ENCODE measurements at places on chromosomes 5 and 9.

DNA sequence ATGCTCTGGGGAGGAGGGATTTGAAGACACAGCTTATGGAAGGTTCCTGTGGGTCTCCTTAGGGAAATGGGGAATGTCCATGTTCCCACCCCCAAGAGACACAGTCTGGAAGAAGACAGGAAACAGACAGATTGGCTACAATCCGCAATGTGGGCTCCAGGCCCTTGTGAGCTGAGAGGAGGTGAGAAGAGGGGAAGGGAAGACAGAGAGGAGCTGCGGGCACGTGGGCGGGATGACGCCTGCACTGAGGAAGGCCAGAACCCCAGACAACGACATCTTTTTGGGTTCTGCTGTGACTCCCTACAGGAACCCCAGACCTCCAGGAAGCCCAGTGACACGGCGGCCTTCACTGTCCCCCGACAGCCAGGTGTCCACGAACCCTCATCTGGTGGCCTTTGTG, 29.9 kb upstream of the NKD2 start:
- no peak for DNase-seq

GRCh38 chr5:112560371-112560770, 141.3 kb upstream of the EPB41L4A start:
- no peak for DNase-seq

DNA sequence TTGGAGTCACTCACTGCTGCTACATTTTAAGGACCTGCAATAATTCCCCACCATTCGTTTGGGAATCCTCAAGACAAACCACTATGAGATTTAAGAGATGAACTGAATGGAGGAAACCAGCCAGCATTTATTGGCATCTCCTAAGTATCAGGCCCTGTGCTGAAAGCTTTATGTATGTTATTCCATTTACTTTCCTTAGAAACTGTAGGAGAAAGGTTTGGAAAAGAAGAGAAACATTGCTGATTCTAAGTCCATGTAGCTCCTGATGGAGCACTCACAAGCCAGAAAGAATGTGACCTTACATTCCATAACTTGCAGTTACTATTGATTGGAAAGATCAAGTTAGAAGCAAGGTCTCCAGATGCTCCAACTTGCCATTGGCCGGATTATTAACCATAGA, 267.4 kb downstream of the GAS1 start:
- no peak for DNase-seq

DNA sequence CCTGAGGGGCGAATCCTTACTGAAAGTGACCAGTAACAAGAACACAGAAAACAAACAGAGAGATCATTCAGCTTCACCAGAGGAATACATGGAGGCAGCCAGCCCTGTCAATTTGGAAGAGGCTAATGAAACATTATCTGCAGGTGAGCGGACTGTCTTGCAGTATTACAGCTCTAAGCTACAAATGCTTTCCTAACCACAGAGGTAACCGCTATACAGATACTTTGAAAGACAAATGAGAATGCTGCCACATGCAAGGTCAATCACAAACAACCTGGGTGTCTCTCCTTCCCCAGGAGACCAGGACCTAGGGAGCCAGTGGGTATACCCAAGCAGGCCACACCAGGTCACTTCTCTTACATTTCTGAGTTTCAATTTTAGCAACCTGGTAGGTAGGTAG, 30.2 kb downstream of the EFNA5 start:
- no peak for DNase-seq

DNA sequence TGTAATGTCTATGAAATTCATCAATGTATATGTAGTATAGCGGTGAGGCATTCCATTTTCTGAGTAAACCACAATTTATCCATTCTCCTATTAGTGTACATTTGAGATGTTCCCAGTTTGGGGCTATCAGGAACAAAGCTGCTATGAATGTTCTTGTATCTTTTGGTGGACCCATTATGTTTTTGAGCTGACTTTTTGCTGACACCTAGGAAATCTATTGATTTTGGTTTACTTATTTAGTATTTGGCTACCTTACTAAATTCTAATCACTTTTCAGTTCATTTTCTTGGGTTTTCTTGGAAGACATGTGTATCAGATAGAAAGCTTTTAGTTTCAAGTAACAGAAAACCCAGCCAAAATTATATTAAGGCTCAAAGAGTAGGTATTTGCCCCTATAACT, 13.7 kb downstream of the NSG2 start:
- no peak for DNase-seq

DNA sequence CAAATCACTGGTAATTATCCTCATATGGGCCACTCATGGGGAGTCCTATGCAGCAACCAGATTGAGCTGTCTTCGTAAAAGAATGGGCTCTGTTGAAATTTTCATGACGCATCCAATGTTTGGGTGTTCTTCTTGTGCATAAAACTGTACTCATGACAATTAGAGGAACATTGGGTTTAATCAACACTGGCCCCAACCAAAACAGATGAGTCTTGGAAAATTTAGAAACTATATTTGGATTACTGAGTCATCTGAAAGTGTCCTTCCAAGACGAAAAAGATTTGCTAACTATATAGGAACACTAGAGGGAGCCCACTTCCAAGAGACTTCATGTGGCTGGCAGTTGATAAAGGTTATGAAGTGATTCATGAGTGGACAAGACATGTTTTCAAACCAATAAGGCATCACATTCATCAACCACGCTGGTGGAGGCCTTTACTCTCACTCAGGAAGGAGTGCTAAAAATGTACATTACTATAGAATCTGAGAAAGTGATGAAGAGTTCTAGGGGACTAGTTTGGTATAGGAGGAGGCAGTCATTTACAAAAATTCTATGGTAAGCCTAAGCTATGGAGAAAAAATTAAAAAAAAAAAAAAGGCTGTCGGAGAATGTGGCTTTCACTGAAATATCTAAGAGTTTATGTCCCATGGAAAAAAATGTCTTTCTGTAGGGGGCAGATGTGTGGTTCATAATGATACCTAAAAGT, 313.5 kb downstream of the PRDM9 start:
- DNase-seq, result no peak

- DNase-seq, result no peak
These were observed 29.9 kb downstream of the AP3B1 start for GRCh38 chr5:78264600-78264999.

DNA sequence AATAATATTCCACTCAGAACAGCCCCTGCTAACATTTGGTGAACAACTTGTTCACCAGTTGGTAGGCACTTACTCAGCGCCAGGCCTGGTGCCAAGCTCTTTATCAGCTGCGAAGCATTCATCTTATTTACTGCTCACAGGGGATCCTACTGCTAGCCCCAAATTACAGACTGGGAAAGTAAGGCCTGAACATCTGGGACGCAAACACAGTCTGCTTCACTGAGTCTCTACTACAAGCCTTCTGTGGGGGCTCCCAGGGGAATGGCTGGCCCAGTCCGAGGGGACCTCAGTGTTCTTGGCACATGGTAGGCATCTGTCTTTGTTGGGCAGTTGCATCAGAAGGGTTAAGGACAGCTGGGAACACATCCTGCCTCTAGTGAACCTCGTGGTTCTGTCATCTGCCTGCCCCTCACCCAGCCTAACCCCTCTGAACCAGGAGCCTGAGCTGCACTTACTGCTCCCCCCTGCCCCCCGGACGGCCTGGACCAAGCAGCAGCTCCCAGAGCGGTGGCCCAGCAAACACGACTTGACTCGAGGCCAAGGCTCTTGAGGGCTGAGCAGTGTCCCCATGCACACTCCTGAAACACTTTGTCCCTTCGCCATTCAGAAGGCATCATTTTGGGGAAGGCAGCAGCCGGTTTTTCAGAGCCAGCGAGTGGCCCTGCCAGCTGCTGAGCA, at the start of gene PHYHD1:
PHYHD1 (plus strand) TSS at position 602 of the 678 bp plus-strand sequence. CDS start 1,342 bp downstream, outside the sequence.
- no peak for DNase-seq

- no peak for DNase-seq
These were observed 59.2 kb downstream of the AP3B1 start for GRCh38 chr5:78235289-78235688.

- DNase-seq, result no peak
These were observed 4.2 kb downstream of the ADAM19 start for GRCh38 chr5:157571357-157571827.

- DNase-seq, result no peak
These were observed 234.7 kb downstream of the SYK start for GRCh38 chr9:91036356-91036755.

DNA sequence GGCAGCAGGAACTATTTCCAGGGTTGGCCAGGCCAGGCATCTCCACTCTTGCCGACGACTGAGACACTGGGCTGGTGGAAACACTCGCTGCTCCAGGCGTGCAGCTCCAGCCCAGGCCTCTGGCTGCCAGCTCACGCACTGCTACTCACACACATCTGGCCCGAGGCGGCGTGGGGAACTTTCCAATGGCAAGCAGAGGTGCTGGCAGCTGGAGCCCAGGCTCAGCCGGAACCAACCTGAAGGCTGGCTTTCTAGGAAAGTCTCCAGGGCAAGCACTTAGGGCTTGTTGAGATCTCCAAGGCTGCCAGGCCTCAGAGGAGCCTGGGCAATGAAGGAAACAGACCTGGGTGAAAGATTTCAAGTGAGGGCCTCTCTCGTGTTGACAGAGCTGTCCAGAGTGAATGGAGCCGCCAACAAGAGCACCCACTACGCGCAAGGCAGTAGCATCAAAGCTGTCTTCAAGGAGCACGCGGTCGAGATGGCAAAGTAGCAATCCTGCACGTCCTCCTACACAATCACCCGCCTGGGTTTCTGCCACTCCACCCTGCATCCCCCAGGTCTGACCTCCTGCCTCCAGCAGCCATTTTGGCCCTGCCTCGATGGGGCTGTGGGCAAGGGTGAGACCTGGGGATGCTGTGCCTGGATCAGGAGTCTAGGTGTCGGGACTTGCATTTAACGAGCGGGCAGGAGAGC, 14.4 kb downstream of the SH3PXD2B start:
- DNase-seq, result no peak

DNA sequence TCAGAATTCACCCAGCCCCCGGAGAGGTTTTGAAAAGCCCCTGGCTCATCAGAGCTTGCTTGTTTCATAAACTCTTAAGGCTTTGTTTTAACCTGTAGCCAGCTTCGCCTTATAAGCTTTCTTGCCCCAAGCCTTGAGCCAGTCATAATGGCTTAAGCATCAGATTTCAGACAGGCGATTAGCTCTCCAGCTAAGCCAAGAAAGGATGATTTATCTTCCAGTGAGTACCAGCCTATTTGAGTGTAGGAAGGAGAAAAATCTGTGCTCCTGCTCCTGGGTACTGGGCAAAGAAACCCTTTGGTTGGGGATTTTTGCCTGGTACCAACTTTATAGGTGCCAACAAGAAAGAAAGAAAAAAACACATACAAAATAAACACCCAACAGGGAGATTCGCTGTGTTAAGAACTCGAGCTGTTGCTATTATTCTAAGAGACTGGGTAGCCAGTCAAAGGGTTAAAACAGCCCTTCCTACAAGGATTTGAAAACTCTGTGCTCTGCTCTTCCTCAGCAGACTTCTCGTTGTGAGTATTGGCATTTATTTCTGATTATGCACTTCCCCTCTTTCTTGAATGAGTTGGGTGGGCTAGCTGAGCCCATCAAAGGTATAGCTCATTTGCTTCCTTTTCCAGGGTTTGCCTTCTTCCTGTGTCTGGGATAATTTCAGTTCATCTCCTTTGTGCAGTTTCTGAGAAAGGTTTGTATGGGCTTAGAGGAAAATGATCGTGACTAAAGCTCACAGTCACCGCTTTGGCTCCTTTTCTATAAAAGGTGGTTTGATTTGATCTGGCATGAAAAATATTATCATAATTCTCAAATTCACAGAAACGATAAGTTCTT, 157.2 kb upstream of the DMRT1 start:
- DNase-seq, result no peak

- DNase-seq, result no peak
These were observed 584.6 kb upstream of the CDH18 start for GRCh38 chr5:20572614-20573013.

DNA sequence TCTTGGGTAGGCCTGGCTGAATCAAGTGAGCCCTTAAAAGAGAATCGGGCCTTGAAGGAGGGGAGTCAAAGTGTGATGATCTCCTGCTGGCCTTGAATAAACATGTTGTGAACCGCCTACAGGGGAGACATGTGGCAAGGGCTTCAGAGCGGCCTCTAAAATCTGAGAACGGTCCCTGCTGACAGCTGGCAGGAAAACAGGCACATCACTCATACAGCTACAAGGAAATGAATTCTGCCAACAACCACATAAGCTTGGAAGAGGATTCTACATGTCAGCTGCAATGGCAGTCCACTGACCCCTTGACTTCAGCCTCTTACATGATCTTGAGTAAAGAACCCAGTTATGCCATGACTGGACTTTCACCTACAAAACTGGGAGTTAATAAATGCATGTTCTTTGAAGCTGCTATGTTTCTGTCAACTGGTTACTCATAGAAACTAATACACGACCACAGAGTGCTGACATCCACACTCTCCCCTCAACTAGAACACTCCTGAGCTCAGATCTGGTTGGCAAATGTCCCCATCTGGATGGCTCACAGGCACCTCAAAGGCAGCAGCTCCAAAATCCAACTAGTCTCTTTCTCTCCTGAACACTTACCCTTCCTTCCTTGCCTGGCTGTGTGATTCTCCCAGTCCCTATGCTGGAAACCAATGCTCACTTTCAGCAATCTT, 333.1 kb downstream of the ASTN2 start:
- no peak for DNase-seq

DNA sequence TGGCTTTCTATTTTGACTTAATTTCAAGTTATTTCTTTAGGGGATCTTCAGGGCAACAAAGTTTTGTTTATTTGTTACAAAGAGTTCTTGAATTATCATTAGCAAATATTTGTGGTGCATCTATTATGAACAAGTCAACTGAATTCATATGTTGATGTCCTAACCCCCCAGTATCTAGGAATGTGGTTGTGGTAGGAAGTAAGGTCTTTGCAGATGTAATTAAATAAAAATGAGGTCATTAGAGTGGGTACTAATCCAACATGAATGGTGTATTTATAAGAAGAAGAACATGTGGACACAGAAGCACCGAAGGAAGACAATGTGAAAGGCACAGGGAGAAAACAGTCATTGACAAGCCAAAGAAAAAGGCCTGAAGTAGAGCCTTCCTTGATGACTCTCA, 474.0 kb upstream of the DAB2 start:
- DNase-seq, result no peak

DNA sequence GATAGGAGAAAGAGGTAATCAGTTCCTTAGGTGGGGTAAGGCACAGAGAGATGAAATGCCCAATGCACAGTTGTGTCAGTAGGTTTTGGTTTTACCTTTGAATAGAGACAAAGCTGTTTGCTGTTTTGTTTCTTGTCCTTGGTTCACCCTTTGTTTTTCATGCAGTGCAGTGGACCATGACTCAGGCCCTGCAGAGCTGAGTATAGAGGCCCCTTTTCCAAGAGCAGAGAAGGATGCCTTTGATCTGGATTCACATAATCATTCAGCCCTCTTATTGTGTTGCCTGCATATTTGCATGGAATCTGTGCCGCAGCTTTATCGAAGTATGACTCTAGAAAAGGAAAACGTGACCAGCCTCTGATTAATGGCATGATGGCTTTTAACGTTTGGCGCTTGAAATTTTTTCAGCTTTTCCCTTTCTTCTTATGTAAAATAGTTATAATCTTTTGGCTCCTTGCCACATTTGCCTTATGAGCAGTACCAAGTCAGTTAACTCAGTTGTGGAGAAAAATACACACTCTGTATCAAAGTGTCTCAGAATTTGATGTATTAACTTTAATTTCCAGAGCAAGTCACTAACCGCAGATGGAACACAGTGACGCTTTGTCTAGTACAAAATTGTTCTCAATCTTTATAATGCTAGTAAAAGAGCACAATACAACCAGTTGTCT, 197.6 kb downstream of the KDM4C start:
- no peak for DNase-seq
